ENCODE measurements at places on chromosomes 7 and 10.
A peak's percentile ranks its signal among the peaks of the same experiment; 100 is the strongest.

GRCh38 chr10:94450782-94451181 lies 48.4 kb downstream of the TBC1D12 start:
- DNase-seq: no peak

DNA sequence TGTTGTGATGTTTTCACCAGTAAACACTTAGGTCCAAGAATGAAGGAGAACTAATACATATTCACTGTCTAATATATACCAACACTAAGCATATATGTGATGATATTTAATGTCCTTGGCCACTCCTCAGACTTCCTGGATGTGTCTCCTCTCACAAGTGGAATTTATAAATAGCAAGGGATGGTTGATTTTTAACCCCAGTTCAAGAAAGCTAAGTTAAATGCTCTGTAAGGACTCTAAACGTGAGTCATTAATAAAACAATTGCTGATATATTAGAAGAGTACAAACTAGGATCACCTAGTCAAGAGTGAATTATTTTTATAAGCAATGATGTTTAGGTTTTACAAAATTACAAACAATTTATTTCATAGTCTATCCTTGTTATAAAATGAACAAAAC lies 355.9 kb upstream of the TMEM229A start:
- no peak for DNase-seq

- no peak for DNase-seq
Observed at GRCh38 chr7:148944935-148945934, 61.1 kb upstream of the EZH2 start.

DNA sequence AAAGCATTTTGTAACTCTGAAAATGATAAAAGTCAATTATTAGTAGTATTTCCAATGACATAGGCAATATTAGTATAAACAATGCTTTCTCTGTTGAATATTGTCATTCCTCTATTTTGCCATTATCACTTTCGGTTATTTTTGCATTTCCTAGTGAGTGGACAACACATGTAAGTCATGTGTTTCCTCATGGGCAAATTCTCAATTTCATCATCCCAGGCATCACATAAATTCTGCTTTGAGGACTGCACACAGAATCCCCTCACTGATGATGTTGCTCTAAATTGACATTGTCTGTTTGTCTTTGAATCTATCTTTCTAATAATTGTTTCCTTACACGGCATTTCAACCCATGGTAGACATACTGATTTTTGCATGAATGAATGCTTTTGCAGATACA lies 337.3 kb downstream of the GFRA1 start:
- no peak for DNase-seq

DNA sequence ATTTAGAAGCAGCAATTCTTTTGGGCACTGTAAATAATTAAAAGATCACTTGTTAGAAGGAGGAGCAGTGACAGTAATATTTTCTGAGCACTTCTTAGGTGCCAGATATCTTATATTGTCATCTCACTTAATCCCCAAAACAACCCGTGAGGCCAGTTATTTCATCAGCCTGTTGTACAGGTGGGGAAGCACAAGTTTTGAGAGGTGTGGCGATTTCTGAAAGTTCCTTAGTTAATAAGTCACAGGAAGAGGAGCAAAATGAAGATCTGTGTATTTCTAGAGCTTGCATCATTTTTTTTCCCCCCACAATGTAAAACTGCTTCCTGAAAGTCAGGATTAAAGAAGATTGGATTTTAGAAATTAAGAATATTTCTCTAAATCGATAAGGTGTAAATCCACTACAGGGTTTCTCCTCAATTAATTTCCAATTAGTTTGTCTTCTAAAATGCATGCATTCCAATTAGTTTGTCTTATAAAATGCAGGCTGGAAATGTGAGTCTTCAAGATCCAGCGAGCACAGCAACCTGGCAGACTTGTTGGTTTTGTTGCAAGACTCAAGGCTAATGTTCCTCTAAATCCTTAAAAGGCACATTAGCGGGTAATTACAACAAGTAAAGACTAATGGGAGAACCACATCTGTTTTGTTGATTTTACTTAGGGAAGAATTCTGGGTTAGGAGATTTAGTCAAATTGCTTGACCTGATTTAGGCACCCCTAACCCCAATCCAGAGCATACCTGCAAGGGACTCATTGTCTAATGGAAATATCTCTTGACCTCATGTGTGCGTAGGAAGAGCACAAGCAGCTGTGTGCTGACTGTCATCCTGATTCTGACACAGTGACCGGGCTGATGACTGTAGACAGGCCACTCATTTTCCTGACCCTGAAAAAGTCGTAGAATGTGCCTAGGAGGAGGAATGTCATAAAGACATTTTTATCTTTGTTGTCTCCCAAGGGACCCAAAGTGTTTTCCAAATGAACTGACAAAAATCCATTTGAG lies 272.0 kb downstream of the BAMBI start:
- no peak for DNase-seq

DNA sequence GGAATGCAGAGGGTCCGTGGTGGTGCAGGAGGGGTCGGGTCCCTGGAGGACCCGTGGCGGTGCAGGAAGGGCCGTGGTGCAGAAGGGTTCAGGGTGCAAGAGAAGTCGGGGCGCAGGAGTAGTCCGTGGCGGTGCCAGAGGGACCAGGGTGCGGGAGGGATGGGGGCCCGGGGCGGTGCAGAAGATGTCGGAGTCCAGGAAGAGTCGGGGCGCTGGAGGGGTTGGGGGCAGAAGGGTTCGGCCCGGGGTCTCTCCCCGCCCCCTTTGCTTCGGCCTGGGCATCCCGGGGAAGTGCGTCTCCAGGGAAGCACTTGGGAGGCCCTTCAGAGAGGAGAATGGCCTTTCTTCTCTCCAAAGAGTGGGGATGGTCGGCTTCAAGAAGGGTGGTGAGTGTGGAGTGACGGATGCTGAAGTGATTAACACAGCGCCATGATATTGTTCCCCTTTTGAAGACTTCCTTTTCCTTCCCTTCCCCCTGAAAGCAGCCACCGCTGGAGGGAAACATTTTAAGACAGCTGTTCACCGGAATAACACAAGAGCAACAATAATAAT lies 997 bp downstream of the WDR37 start:
- no peak for DNase-seq

GRCh38 chr7:27145165-27145913 lies 1.9 kb upstream of the HOXA5 start:
- DNase-seq: no peak

- no peak for DNase-seq
Observed at GRCh38 chr7:144050093-144050492, 1.3 kb downstream of the OR2A5 start.

DNA sequence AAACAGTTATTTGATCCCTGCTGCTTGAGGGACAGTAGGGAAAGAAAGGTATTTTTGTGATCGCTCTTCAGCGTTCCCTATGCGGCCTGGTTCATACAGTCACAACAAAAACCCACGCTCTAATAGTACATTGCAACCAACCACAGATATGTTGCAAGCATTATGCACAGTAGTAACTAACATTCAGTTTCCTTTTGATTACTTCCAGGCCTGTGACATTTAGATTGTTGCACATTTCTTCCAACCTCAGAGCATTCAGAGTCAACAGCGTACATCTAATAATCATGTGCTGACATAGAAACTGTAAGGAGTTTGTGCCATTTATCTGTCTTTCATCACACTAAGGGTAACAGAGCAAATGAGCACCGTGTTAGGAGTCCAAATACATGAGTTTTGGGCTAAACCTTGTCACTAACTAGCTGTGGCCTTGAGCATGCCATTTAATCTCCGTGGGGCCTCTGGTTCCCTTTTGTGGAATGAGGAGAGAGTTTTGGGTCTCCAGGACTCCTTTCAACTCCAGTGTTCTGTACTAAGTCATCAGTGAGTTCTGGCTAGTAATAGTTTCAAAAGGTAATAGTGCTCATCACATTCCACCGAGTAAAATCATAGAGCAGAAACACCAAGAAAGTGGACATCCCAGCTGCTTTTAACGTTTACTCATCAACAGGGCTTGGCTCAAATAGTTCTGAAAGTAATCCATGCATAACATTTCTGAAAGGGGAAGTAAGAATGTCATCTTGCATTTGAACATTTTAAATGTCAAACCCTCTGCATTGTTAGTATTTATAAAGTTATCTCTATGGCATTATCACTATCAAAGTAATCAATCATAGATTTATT lies 99.0 kb upstream of the FZD1 start:
- no peak for DNase-seq

DNA sequence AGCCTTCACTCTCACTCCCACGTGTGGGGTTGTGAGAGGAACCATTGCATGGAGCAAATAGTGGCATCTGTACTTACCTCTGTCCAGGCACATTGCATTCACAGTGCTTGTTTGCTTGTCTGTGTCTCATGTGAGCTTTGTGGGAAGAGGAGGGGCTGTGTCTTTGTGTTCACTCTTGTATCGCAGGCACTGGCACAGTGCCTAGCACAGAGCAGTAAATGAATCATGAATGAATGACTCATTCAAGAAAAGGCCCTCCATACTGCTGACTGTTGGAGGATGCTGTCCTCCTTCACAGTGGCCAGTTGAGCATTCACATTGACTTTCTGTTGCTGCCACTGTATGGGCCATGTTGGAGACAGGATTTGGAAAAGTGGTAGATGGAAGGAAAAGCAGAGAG lies 125.3 kb downstream of the SORCS3 start:
- no peak for DNase-seq

DNA sequence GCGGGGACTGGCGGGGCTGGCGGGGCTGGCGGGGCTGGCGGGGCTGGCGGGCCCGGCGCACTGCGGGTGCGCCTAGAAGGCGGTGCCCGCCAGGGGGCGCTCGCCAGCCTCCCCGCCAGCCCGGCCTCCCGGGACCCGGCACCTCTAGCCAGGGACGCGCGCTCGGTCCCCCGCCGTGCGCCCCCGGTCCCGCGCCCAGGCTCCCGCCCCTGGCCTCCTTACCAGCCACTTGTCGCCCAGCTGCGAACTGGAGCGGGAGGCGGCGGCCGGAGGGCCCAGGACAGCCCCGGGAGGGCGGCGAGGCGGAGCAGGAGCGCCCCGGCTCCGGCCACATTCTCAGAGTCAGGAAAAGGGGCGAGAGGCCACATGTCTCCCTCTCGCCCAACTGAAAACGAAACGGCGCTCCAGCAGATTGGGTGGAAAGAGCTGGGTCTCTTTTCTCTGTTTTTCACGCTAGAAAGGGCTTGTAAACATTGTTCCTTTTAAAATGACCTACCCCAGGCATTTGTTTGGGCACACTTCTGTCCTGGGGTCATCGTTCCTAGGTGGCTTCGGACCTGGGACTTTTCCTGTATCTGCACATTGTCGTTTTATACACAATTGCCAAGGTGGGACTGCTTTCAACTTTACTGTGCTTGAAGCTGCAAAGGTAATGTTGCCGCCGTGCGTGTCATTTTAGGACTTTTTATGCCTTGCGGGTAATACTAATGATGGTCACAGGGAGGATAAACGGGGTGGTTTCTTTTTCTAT lies 378 bp upstream of the PRKCQ start:
- peak; percentile 81 for DNase-seq

- DNase-seq: no peak
Observed at GRCh38 chr10:124263726-124264125, 155.0 kb downstream of the OAT start.

- no peak for DNase-seq
Observed at GRCh38 chr10:86974484-86974883, 6.2 kb downstream of the ADIRF start.

DNA sequence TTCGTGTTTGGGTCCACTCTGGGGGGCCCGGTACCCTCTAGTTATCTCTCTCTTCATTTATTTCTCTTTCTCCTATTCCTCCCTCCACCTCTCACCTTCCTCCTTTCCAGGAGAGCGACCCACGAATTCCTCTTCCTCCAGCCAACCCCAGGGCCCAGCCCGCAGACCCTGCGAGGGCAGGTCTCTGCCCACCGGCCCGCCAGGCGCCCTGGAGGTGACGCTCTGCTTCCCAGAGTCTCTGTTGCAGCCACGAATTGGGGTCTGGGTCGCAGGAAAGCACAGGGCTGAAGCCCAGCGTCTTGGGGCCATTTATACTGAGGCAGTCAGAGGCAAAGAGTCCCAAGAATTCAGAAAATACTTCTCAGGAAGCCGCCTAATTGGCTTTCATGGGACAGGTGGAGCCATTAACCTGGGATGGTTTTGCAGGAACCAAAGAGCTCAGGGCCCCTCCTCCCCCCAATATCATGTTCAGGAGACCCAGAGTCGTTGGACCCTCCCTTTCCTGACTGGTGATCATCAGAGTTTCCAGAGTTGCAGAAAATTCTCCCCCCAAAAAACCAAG lies 2.7 kb upstream of the EN2 start:
- no peak for DNase-seq

DNA sequence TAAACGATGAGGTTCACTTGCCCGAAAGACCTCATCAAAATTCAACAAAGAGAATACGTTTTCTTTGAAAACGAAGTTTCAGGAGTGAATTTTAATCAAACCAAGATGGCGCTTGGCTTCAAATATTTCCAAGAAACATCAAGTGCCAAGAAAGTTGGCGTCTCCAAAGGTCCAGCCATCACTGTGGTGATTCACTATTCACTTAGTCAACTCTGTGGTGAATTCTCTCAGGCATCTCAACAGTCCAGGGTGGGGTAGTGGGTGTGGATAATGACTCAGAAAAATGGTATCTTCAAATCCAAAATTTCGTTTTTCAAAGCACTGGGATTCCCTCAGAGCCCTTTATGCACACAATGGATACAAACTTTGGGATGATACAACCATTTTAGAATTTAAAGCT lies 133.1 kb downstream of the SVIL start:
- DNase-seq: no peak

- DNase-seq: no peak
Observed at GRCh38 chr7:101784292-101785127, 32.9 kb upstream of the CUX1 start.

- DNase-seq: no peak
Observed at GRCh38 chr7:80967917-80968297, 49.1 kb upstream of the SEMA3C start.

GRCh38 chr7:33393770-33394169 lies 264.4 kb downstream of the BBS9 start:
- no peak for DNase-seq

GRCh38 chr7:2817456-2817855 lies 26.7 kb downstream of the GNA12 start:
- DNase-seq: no peak

- no peak for DNase-seq
Observed at GRCh38 chr7:129626896-129627295, 15.4 kb downstream of the NRF1 start.

- no peak for DNase-seq
Observed at GRCh38 chr7:40802497-40802896, 667.7 kb downstream of the SUGCT start.

- no peak for DNase-seq
Observed at GRCh38 chr10:26622891-26623290, 74.6 kb upstream of the PDSS1 start.

DNA sequence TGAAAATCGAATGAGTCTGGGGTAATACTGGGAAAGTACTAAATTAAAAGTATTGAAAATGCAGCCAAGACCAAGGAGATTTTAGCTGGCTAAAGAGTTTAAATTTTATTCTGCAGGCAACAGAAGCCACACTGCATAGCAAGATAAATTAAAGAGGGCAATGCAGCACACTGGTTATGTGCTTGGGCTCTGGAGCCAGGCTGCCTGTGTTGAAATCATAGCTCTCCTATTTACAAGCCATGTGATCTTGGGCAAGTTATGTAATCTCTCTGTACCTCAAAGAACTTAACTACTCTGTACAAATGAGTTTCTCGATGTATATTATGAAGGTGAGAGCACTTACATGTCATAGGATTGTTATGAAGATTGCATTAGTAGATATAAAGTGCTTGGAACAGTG lies 9.9 kb downstream of the SLC25A13 start:
- no peak for DNase-seq

Data from stimulated activated CD8-positive, alpha-beta memory T cell treated with anti-CD3 and anti-CD28 coated beads, Interleukin-2, amount 100 ng/mL, for 1 hour (primary cell).